ENCODE measurements at places on chromosomes 3 and 15.

GRCh38 chr3:197804511-197804910 is 13.5 kb downstream of the LRCH3 start:
- peaks cover 22% of the 10 kb centered on the region for H3K4me1 ChIP-seq
- no peak overlapping the region for H3K27ac ChIP-seq
- no peak for DNase-seq
- no peaks in the 10 kb centered on the region for H3K27me3 ChIP-seq

DNA sequence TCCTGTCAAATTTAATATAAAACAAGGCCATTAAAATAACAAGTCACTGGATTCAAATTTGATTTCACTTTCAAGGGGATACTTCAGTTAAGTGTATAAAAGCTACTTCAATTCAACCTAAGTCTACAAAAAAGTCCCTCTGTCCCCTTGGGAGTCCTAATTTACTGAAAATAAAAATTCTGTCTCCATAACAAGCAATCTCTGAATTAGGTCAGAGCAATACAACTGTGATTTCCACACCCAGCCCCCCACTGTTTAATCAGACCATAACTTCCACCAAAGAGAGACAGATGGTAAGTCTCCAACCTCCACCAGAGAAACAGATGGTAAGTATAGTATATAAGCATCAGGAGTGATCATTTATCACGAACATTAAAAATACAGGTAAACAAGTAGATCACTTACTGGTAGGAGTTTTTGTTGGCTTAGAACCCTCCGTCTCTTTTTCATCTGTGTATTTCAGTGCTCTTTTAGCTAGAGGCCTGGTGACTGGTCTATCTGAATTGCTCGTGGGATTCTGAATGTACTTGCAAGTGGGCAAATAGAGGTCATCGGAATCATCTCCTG is 12.1 kb downstream of the SGO1 start:
- H3K27me3 ChIP-seq: no peaks in the 10 kb centered on the region
- peaks cover 45% of the 10 kb centered on the region for H3K36me3 ChIP-seq
- no peaks in the 10 kb centered on the region for H3K4me1 ChIP-seq
- DNase-seq: no peak
- H3K4me3 ChIP-seq: no peak overlapping the region

DNA sequence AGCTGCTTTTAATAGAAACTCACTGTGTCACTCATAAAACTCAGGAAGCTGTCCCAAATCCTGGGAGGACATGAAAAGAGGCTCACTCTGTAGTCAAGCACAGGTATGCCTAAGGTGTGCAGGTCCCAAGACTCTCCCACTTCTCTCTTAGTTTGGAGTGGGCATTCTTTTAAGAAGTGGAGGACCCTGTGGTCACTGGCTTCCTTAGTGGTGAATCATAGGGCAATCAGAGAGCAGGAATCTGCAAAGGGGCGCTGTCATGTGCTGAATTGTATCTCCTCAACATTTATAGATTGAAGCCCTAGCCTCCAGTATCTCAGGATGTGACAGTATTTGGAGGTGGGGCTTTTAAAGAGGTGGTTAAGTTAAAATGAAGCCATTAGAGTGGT is 47.2 kb upstream of the ZBTB38 start:
- peaks cover 12% of the 10 kb centered on the region for H3K36me3 ChIP-seq
- H3K4me1 ChIP-seq: peaks cover 3% of the 10 kb centered on the region
- no peak overlapping the region for H3K27ac ChIP-seq
- H3K4me3 ChIP-seq: no peak overlapping the region

GRCh38 chr3:45092132-45093031 is 53.8 kb downstream of the CDCP1 start:
- no peak overlapping the region for H3K27ac ChIP-seq
- H3K4me3 ChIP-seq: peak overlapping the region; percentile 17
- peaks cover 9% of the 10 kb centered on the region for H3K27me3 ChIP-seq
- DNase-seq: peak; percentile 40

GRCh38 chr3:127004641-127005397 is 21.9 kb downstream of the PLXNA1 start:
- no peak for DNase-seq
- no peak overlapping the region for H3K4me3 ChIP-seq
- H3K36me3 ChIP-seq: no peaks in the 10 kb centered on the region

DNA sequence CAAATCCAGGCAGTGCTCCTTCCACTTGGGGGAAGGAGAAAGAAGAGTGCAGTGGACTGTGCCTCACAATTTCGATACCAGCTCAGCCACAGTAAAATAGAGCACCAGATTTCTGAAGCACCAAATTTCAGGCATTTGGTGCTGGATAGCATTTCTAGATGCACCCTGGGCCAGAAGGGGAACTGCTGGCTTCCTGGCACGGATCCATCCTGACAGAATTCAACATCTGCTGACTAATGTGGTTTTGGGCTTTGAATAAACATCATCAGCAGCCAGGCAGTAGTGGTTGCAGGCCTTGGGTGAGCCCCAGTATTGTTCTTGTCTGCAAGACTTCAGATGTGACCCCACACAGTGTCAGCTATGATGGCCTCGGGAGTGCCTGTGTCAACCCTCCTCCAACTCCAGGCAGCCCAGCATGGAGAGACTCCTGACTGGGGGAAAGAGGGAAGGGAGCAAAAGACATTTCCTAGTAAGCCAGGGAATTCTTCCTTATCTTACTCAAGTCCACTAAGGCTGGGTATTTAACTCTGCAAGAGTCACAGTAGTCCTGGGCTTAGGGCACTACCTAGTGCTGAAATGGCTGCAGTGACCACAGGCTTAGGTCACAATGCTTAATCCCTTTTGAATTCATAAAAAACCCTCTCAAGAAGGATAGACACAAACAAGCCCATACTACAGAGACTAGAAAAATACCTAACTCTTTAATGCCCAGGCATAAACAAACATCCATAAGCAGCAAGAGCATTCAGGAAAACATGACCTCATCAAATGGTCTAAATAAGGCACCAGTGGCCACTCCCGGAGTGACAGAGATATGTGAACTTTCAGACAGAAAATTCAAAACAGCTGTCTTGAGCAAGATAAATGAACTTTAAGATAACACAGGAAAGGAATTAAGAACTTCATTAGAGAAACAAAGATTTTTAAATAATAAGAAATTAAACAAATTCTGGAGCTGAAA is 74.7 kb downstream of the SPATA16 start:
- H3K27me3 ChIP-seq: no peaks in the 10 kb centered on the region
- no peak overlapping the region for H3K27ac ChIP-seq
- H3K4me3 ChIP-seq: no peak overlapping the region
- no peaks in the 10 kb centered on the region for H3K4me1 ChIP-seq
- H3K36me3 ChIP-seq: no peaks in the 10 kb centered on the region
- DNase-seq: no peak

- no peak for DNase-seq
- no peak overlapping the region for H3K4me3 ChIP-seq
- H3K27me3 ChIP-seq: peaks cover 30% of the 10 kb centered on the region
- H3K4me1 ChIP-seq: peaks cover 50% of the 10 kb centered on the region
- no peak overlapping the region for H3K27ac ChIP-seq
These were observed 18.6 kb upstream of the NR2F2 start for GRCh38 chr15:96311956-96312294.

- no peak overlapping the region for H3K27ac ChIP-seq
- peaks cover 10% of the 10 kb centered on the region for H3K36me3 ChIP-seq
- H3K4me1 ChIP-seq: no peaks in the 10 kb centered on the region
- DNase-seq: no peak
- no peak overlapping the region for H3K4me3 ChIP-seq
- H3K27me3 ChIP-seq: peaks cover 2% of the 10 kb centered on the region
These were observed 93.3 kb upstream of the SLC7A14 start for GRCh38 chr3:170679190-170679589.

GRCh38 chr3:88033808-88034207 is 25.0 kb downstream of the CGGBP1 start:
- no peaks in the 10 kb centered on the region for H3K36me3 ChIP-seq
- no peak for DNase-seq
- no peak overlapping the region for H3K4me3 ChIP-seq

DNA sequence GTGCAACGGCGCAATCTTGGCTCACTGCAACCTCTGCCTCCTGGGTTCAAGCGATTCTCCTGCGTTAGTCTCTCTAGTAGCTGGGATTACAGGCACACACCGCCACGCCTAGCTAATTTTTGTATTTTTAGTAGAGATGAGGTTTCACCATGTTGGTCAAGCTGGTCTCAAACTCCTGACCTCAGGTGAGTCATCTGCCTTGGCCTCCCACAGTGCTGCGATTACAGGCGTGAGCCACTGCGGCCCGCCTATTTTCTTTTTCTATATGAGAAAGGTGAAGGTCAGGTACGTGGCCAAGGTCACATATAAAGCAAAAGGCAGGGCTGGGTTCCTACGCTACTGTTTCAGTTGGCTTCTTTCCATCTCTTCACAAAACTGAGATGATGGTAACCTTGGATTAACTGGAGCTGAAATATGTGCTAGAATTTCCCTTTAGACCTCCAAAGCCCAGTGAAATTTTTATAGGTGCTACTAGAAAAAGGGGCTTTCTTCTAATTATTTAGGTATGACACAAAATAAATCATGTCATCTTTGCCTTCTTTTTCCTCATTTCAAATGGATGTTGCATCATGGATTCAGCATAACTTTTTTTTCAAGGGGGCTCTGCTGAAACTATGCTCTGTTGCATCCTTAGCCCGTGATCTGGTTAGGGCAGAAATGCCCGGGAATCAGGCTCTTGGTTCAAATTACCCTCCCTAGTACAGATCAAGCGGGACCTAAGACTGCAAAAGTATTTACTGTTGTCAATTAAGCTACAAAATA is 68.5 kb downstream of the MYO1E start:
- no peaks in the 10 kb centered on the region for H3K36me3 ChIP-seq
- no peak for DNase-seq
- peaks cover 34% of the 10 kb centered on the region for H3K4me1 ChIP-seq

- H3K36me3 ChIP-seq: peaks cover 12% of the 10 kb centered on the region
- H3K27ac ChIP-seq: no peak overlapping the region
- H3K4me1 ChIP-seq: peaks cover 51% of the 10 kb centered on the region
- DNase-seq: no peak
- H3K4me3 ChIP-seq: no peak overlapping the region
- H3K27me3 ChIP-seq: no peaks in the 10 kb centered on the region
These were observed 11.1 kb downstream of the ATXN7 start for GRCh38 chr3:63874769-63875168.
